GM03348 (cell line): ENCODE measurements at places on chromosomes 4 and X.

DNA sequence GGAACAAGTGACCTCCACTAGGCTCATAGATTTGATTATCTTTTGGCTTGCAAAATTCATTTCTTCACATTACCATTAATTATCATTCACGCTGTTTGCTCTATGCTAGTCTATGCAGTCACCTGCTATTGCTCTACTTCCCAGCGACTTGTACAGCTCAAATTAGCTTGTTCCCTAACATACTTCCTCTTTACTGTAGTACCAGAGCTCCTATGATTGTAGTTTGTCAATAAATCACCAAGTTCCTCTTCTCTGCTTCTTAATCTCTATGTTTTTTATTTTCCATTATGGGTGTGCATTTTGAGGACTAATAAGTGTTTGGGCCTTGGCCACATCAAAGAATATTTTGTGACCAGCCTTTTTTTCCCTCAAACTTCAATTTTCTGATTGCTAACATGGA lies 6.2 kb upstream of the GSPT2 start:
- no peak for DNase-seq

GRCh38 chr4:57090079-57090478 lies 20.1 kb downstream of the IGFBP7 start:
- no peak for DNase-seq

- no peak for DNase-seq
Measured at GRCh38 chr4:134505511-134505910, 303.9 kb upstream of the PABPC4L start.

DNA sequence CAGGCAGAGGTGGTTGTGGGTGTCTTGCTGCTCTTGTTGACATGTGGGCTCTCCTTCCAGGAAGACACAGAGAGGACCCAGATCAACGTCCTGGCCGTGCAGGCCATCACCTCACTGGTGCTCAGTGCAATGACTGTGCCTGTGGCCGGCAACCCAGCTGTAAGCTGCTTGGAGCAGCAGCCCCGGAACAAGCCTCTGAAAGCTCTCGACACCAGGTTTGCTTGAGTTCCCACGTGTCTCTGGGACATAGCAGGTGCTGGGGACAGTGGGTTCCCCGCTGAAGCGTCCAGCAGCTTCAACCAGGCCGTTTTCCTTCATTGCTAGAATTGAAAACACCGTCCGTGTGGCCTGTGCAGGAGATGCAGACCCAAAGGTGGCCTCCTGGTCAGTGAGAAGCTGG lies 25.6 kb upstream of the MSANTD1 start:
- no peak for DNase-seq

- DNase-seq: no peak
Measured at GRCh38 chr4:86626066-86626465, 32.0 kb downstream of the PTPN13 start.

DNA sequence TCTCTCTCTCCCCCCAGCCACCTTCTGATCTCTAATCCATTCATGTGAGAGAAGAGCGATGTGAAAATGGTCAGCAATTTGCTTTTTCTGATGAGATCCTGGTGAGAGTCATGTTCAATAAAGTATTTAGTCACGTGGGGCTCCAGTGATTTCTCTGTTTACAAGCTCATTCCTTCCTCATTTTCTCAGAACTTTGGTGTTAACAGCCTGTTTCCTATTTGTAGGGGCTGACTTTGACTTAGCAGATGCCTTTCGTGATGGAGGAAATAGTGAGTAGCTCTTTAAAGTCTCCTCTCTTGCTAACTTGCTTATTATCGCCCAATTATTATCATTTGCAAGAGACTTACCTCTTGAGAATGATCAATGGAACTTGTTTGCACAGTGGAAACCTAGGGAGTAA lies 72.6 kb upstream of the CD99 start:
- no peak for DNase-seq

- DNase-seq: no peak
Measured at GRCh38 chr4:12359420-12359819, 930.7 kb upstream of the HS3ST1 start.

DNA sequence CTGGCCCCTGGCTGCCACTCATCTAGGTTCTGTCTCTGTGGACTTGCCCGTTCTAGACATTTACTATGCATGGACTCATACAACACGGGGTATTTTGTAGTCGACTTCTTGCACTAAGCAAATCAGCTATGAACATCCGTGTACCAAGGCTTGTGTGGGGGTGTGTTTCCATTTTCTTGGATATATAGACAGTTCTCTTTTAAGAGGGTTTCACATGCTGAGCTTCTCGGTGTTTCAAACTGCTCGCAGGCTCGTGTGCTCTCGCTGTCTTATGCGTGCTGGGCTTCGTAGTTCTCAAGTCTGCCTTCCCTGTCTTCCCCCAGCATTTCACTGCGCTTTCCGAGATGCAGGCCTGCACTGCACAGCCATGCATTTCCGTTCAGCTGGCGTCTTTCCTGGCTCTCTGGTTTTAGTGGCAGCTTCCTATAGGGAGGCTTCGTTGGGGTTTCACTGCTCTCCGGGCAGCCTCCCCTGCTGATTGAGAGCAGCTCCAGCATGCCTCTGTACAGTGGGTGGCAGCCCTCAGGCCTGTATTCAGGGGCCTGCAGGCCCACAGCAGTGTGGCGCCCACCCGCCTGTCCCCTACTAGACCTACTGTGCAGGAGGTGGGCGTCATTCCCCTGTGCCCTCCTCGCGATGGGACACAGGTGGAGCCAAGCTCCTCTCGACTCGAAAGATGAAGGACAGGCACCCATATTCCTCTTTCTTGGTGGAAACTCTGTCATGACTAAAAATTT lies 27.6 kb downstream of the ZBTB49 start:
- DNase-seq: no peak

DNA sequence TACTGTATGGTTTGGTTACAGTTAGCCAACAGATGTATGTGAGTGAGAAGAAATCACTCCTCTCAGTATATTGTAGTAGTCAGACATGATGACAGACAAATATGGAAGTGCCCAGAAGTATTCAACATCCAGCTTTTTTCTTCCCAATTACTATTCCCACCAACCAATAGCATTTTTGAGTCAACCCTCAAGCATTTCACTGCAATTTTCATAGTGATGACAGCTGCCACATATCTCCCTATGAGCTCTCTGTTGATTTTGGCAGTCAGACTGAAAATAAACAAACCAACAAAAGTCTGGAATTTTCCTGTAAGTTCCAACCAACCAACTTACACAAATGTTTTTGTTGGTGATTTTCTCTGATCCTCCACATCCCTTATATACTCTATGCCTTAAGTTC lies 8.2 kb upstream of the TRAM1L1 start:
- DNase-seq: no peak

- DNase-seq: no peak
Measured at GRCh38 chr4:172061204-172061603, 248.0 kb downstream of the GALNTL6 start.

GRCh38 chr4:70925899-70926635 lies 23.9 kb downstream of the MOB1B start:
- DNase-seq: no peak

GRCh38 chr4:20421603-20421985 lies 169.9 kb downstream of the SLIT2 start:
- no peak for DNase-seq

- DNase-seq: peak; percentile 23
Measured at GRCh38 chrX:45621376-45622041, 420.8 kb upstream of the DIPK2B start.

DNA sequence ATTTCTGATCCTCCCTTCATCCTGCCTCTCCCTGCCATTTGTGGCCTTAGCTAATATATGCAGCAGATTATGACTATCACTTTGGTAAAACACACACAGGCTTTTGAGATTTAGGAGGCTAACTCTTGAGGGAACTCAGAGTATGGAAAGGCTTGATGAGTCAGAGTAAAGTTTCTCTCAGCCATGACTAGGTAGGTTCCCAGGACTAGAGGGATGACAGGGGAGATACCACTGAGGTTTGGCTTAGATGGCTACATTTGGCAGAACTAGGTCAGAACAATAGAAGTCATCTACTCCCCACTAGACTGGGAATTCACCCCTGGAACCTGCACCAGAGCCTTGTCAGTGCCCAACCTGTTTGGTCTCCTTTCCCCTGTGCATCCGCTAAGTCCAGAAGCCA lies 585.7 kb downstream of the TLL1 start:
- no peak for DNase-seq

- DNase-seq: no peak
Measured at GRCh38 chr4:11355226-11355625, 73.5 kb downstream of the HS3ST1 start.

GRCh38 chr4:176760471-176760870 lies 32.3 kb downstream of the VEGFC start:
- no peak for DNase-seq

- no peak for DNase-seq
Measured at GRCh38 chr4:10727140-10727880, 42.7 kb upstream of the CLNK start.

GRCh38 chrX:50097071-50097470 lies 103.7 kb downstream of the AKAP4 start:
- DNase-seq: no peak

GRCh38 chrX:154115750-154116149 lies 18.2 kb upstream of the MECP2 start:
- DNase-seq: no peak

DNA sequence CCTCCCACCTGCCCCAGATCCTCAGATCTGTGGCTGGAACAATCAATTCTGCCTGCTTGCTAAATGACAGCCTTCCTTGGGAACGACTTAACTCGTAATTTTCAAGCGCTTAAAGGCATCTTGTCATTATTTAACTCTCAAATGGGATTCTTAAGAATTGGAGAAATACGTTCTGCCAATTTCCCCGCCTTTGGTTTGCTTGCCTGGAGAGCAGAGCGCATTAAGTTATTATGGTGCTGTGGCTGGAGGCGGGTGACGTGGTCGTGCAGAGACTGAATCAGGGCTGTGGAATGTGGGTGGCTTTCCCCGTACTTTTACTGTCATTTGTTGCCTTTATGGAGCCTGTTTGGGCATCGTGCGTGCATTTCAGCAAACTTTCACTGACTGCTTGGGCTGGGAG lies 78.9 kb upstream of the PSAPL1 start:
- DNase-seq: peak; percentile 86

GRCh38 chr4:127829014-127829413 lies 46.9 kb downstream of the HSPA4L start:
- DNase-seq: no peak

DNA sequence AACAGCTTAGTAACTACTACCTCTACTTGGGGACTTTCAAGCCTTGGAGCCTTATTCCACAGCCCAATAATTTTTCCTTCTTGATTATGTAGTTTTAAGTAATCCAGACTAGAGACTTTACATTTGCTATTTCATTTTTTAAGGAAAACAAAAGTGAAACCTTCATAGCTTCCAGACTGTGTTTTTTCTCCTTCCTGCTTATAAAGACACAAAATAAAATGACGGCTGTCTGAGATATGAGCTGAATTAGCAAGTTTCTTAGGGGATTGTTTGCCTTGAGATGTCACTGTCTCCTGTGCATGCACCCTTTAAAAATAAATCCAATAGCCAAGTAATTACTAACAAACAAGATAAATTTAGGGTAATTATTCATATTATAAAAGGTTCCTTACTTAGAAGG lies 78.8 kb upstream of the PACRGL start:
- no peak for DNase-seq

GRCh38 chr4:120839974-120840751 lies 82.4 kb downstream of the PRDM5 start:
- no peak for DNase-seq

GRCh38 chrX:108299101-108299591 lies 139.1 kb downstream of the COL4A6 start:
- no peak for DNase-seq

DNA sequence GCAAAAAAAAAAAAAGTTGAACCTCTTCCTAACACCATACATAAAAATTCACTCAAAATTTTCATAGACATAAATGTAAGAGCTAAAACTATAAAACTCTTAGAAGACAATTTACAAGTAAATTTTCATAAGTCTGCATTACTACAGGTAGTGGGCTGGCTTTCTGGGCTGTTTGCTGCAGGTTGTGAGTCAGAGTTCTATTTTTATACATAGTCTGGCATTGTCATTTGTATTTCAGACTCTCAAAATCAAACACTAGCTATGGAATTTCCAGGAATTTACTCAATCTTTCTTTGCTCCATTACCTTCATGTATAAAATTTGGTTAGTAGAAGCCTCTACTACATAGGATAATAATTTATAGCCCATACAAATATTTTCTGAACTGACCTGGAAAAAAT lies 227.2 kb downstream of the COX18 start:
- DNase-seq: no peak

- DNase-seq: no peak
Measured at GRCh38 chr4:5553801-5554200, 154.6 kb downstream of the EVC2 start.

- no peak for DNase-seq
Measured at GRCh38 chr4:130485371-130485770, 1389.4 kb downstream of the C4orf33 start.

GRCh38 chrX:154729439-154729838 lies 21.4 kb downstream of the GAB3 start:
- DNase-seq: no peak

- peak; percentile 48 for DNase-seq
Measured at GRCh38 chrX:48648336-48648751, 35.3 kb upstream of the WAS start.
